ENCODE measurements at places on chromosomes 16 and 17. TPM values are rescaled to one million over a fixed set of nuclear protein-coding genes. Genes with fewer than 3 reads are reported as not detected.

The GNAO1 gene
- not detected for total RNA-seq

The AIPL1 gene
- not detected for total RNA-seq

The MGAT5B gene
- total RNA-seq = 0.53 TPM

The GNG13 gene
- not detected for total RNA-seq

The PIMREG gene
- 24.3 TPM for total RNA-seq

The WSCD1 gene
- 37.3 TPM for total RNA-seq

The TRPV3 gene
- not detected for total RNA-seq

The TXNL4B gene
- 4.0 TPM for total RNA-seq
